Liver (tissue), 10 donors: ENCODE measurements at places on chromosomes 1 and 21. TPM values are rescaled to one million over a fixed set of nuclear protein-coding genes. Genes with fewer than 3 reads are reported as not detected.

CGN gene
- 16.9 TPM for total RNA-seq

DNA sequence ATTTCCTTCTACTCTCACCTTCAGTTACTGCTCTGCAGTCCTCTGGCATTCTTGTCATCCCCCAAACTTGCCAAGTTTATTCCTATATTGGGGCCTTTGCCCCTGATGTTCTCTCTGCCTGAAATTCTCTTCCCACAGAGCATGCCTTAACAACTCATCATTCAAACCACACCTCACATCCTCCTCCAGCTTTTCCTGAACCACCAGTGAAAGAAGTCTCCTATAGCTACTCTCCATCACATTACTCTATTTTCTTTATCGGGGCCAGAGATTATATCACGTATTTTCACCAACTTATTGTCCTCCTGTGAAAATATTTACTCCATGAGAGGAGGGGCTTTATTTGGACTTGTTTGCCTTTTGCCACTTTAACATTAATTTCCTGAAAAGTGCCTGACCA is 32.1 kb downstream of the EXTL2 start:
- no peak overlapping the region for H3K27ac ChIP-seq
- DNase-seq, result no peak
- no peaks in the 10 kb centered on the region for H3K4me1 ChIP-seq

CLDN17 gene
- total RNA-seq, result not detected

GRCh38 chr1:28631713-28632112 is 11.2 kb downstream of the TAF12 start:
- H3K4me1 ChIP-seq, result no peaks in the 10 kb centered on the region
- H3K4me3 ChIP-seq, result no peak overlapping the region
- no peak overlapping the region for H3K27ac ChIP-seq
- no peaks in the 10 kb centered on the region for H3K36me3 ChIP-seq
- no peaks in the 10 kb centered on the region for H3K27me3 ChIP-seq

- no peaks in the 10 kb centered on the region for H3K27me3 ChIP-seq
- H3K4me1 ChIP-seq, result peaks cover 34% of the 10 kb centered on the region
- no peak overlapping the region for H3K4me3 ChIP-seq
- H3K36me3 ChIP-seq, result peaks cover 12% of the 10 kb centered on the region
- no peak for DNase-seq
- no peak overlapping the region for H3K27ac ChIP-seq
Observed at GRCh38 chr1:202953392-202953791, 4.7 kb downstream of the ADIPOR1 start.

GRCh38 chr1:24992761-24993211 is 62.7 kb upstream of the RUNX3 start:
- no peaks in the 10 kb centered on the region for H3K27me3 ChIP-seq
- no peaks in the 10 kb centered on the region for H3K36me3 ChIP-seq
- DNase-seq, result no peak
- no peak overlapping the region for H3K4me3 ChIP-seq

CCDC185 gene
- not detected for total RNA-seq

C1orf226 gene
- 25.2 TPM for total RNA-seq

DNA sequence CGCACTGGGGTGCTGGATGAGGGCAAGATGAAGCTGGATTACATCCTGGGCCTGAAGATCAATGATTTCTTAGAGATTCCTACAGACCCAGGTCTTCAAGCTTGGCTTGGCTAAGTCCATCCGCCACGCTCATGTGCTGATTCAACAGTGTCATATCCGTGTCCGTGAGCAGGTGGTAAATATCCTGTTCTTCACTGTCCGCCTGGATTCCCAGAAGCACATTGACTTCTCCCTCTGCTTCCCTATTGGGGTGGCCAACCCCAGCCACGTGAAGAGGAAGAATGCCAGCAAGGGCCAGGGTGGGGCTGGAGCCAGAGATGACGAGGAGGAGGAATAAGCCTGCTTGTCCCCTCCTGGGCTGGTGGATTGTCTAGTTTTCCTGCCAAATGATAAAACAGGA is 2.2 kb upstream of the CBR3 start:
- H3K4me3 ChIP-seq, result no peak overlapping the region
- H3K4me1 ChIP-seq, result peaks cover 16% of the 10 kb centered on the region
- H3K36me3 ChIP-seq, result no peaks in the 10 kb centered on the region
- no peak overlapping the region for H3K27ac ChIP-seq

RPS27 gene
- total RNA-seq, result 452 TPM

KCNJ6 gene
- not detected for total RNA-seq

CATSPERE gene
- 0.79 TPM for total RNA-seq

GRCh38 chr1:162912061-162912667 is 51.2 kb upstream of the CCDC190 start:
- no peak overlapping the region for H3K4me3 ChIP-seq
- H3K27me3 ChIP-seq, result no peaks in the 10 kb centered on the region
- no peak overlapping the region for H3K27ac ChIP-seq
- H3K4me1 ChIP-seq, result no peaks in the 10 kb centered on the region

DNA sequence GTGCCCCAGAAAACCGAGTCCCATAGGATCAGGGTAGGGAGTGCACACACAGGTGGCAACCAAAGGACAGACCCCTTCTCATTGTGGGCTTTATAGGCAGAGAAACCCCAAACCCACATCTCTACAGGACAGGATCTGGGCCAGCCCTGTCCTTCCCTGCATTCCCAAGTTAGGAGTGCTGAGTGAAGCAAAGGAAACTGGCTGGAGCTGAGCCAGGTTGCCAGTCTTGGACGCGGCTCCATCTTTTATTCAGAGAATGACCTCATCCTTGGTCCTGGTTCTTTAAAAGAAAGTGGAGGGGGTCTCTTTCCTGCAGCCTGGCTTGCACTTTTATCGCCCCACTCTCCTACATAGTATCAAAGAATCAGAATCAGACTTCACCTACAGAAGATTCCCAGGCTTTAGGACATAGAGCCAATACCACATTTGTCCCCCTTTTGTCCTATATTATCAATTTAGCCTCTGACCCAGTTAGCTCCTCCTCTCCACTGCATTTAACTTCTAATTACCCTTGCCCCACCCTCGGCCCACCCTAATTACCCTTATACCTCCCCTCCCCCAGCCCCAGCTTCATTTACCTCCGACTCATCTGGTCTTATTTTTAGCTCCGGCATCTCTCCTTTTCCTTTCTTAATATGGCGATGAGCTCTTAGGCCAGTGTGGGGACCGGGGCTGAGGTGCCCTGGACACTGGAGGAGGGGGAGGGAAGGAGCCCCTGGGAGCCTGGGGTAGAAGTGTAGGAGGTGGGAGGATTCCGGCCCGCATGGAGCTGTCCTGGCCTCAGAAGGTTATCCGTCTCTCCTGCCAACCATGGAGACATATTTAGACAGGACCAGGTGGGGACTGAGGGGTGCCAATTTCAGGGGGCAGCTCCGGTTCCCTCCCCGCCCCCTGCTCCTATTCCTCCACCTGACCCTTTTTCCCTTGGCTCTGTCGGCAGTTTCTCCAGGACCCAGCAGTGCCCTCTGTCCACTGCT is at the start of gene CASQ1:
TSS of gene CASQ1 (plus strand) at position 927 of the 977 bp plus-strand sequence. CDS start 177 bp downstream, outside the sequence.
- H3K4me3 ChIP-seq, result no peak within 1 kb of the TSS
- no peaks in the 10 kb centered on the region for H3K27me3 ChIP-seq
- no peak within 1 kb of the TSS for H3K27ac ChIP-seq
- DNase-seq, result no peak

DNA sequence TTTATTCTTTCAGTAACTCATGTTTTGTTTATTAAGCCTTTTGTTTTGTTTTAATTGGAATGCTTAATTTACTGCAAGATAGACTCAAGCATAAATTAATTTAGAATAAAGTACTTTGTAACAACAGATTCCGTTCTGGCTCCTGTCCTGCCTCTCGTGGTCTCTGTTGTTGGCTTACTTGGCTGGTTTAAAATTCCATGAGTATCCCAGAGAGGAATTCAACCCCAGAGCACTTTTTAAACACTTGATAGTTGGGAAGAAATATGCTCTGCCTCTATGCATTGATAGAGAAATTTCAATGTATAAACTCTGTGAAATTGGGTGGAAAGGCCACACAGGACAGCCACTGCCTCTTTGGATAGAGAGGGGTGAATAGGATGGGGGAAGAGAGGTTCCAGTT is 89.7 kb downstream of the ATP5PO start:
- H3K4me3 ChIP-seq, result no peak overlapping the region
- H3K36me3 ChIP-seq, result peaks cover 16% of the 10 kb centered on the region
- no peaks in the 10 kb centered on the region for H3K27me3 ChIP-seq
- no peaks in the 10 kb centered on the region for H3K4me1 ChIP-seq
